ENCODE measurements at places on chromosomes 2 and 18.

DNA sequence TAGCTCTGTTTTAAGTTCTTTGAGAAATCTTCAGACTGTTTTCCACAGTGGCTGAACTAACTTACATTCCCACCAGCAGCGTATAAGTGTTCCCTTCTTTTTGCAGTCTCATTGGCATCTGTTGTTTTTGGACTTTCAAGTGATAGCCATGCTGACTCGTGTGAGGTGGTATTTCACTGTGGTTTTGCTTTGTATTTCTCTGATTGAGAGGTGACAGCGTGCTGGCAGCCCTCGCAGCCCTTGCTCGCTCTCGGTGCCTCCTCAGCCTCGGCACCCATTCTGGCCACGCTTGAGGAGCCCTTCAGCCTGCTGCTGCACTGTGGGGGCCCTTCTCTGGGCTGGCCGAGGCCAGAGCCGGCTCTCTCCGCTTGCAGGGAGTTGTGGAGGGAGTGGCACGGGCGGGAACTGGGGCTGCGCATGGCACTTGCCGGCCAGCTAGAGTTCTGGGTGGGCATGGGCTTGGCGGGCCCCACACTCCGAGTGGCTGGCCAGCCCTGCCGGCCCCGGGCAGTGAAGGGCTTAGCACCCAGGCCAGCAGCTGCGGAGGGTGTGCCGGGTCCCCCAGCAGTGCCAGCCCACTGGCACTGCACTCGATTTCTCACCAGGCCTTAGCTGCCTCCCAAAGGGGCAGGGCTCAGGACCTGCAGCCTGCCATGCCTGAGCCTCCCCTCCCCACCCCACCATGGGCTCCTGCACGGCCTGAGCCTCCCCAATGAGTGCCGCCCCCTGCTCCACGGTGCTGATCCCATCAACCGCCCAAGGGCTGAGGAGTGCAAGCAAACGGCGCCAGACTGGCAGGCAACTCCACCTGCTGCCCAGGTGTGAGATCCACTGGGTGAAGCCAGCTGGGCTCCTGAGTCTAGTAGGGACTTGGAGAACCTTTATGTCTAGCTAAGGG is 151.8 kb downstream of the IRS1 start:
- DNase-seq: no peak

- no peak for DNase-seq
Observed at GRCh38 chr2:220785178-220785577, 786.9 kb downstream of the EPHA4 start.

DNA sequence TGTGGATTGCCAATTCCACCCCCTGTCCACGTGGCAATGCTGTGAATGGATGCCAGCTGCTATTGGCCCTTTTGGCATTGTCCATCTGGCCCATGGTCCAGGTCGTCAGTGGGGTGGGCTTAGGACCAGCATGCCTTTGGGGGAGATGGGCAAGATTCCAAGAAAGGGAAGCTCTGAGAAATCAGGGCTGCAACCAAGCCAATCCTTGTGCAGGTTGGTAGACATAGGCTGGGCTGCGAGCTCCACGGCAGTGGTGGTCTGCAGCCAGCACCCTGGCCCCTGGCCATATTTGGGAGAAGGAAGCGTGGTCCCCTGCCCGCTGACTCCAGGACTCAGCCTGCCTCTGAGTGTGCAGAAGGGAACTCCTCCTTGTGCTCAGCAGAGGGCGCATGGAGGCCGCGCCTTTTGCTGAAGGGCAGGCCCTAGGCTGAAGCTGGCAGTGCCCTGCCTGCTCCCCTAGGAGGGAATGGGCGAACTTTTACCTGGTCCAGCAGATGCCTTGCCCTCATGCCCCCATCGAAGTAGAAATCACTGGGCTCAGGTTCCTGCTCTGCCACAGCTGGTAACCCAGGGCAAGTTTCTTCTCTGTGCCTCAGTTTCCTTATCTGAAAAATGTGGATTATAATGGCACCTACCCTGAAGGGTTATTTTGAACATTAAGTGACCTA is 5.4 kb downstream of the SPR start:
- DNase-seq: peak; percentile 79

DNA sequence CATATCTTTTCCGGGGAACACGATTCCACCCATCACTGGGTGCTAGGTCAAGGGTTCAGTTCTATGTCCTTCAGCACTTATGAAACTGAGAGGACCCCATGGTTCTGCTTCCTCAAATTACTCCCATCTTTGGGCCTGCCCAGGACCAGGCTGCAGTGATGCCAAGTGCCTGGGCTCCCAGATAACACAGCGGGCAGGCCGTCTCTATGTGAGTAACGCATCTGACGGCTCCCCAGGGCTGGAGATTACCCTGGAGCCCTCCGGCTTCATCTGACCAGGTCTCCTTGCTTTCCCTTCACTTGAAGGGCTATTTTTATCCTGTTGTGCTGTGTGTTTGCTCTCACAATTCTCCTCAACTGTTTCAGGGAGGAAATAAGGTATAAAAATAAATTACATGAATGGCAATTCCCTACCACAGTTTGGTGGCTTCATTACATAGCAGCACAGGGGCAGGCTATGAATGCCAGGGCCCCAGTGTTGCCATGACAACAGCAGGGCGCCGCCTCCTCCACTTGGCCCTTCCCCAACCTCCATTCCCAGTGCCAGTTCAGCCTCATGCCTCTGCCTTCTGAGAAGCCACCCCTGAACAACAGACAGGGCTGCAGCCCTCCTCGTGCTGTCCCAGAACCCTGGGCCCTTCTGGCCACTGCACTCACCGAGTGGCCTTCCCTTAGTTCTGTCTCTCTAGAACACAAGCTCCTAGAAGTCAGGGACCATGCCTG is 25.4 kb upstream of the TMEM131 start:
- no peak for DNase-seq

- DNase-seq: no peak
Observed at GRCh38 chr2:112343827-112344585, 68.6 kb downstream of the ZC3H6 start.

- DNase-seq: no peak
Observed at GRCh38 chr2:73594251-73594650, 48.0 kb downstream of the NAT8 start.

- no peak for DNase-seq
Observed at GRCh38 chr2:107627926-107628325, 198.8 kb upstream of the RGPD4 start.

GRCh38 chr18:808086-808485 is 4.0 kb downstream of the YES1 start:
- no peak for DNase-seq

DNA sequence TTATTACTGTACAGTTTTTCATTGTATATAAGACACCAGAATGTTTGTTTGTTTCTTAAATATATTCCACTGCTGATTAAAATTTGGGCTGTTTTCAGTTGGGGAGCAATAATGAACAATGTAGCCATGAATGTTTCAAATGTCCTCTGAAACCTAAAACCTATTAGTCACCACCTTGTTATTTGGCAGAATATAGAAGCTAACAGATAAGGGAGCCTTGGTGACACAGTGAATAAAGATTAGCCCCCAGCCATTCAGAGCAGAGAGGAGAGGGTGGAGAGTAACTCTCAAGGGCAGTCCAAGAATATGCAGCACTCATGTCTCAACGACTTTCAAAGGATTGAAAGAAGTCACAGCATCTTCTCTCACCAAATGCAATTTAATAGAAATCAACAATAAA is 43.1 kb upstream of the ATP8B1 start:
- no peak for DNase-seq

- no peak for DNase-seq
Observed at GRCh38 chr2:39203382-39203781, 40.4 kb downstream of the CDKL4 start.

DNA sequence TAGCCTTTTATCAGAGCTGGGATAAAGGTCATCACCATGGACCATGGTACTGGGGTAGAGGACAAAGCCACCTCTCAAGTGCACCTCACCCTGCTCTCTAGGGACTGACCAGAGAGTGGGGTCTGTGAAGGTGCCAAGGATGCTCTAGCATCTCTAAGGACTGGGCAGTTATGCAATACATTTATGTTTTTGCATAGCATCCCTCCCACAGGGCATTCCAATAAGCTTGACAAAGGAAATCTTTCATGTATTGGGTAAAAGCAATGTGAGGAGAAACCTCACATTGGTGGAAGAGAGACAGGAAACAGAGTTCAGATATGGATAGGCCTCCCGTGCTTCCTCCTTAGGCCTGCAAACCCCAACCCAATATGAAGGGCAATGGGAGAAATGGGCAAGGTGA is 31.6 kb downstream of the STK39 start:
- DNase-seq: no peak

GRCh38 chr2:56749152-56749752 is 565.5 kb downstream of the CCDC85A start:
- DNase-seq: no peak

- DNase-seq: no peak
Observed at GRCh38 chr2:38465789-38466127, 88.7 kb upstream of the ATL2 start.

GRCh38 chr2:17122887-17123501 is 395.2 kb downstream of the RAD51AP2 start:
- DNase-seq: no peak

DNA sequence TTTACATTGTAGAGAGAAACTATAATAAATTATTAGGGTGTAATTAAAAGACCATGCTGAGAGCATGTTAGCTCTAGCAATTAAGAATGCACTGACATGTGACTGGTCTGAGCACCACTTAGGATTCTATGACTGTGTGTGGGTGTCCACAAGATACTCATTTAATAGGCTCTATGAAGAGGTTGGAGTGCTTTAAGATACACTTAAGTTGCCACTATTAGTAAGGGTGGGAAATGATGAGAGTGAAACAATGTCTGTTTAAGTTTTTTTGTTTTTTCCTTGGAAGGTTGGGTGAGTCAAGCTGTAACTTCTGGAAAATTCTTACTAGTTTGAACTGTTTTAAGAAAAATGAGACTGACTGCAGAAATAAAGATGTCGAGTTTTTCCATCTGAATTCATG is 1.8 kb upstream of the FAP start:
- no peak for DNase-seq

DNA sequence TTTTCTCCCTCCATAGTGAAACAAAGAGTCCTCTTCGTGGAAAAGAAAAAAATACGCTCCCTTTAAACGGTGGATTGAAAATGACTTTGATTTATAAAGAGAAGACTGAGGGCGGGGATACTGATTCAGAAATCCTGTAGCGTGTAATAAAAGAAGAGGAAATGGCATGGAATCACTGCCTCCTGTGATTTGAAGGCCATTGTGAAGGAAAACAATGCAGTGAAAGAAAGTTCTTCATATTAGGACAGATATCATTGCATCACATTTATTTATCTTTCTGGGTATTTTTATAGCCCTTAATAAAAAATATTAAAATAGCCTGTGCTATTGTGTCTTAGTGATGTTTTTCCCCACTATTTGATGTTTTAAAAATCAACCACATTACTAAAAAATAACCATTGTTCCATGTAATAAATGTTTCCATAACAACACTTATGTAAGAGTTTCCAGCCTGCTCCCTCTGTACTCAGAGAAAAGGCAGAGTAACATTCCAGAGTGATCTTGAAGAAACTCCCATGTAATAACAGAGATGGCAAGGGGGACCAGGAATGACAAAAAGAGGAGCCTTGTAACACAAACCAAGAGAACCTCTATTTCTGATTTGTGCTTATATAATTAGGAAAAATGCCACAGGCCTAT is 8.0 kb downstream of the MRPL33 start:
- no peak for DNase-seq

GRCh38 chr2:12543978-12544558 is 172.7 kb upstream of the TRIB2 start:
- DNase-seq: no peak

GRCh38 chr2:200212862-200213425 is 93.5 kb upstream of the SPATS2L start:
- no peak for DNase-seq

DNA sequence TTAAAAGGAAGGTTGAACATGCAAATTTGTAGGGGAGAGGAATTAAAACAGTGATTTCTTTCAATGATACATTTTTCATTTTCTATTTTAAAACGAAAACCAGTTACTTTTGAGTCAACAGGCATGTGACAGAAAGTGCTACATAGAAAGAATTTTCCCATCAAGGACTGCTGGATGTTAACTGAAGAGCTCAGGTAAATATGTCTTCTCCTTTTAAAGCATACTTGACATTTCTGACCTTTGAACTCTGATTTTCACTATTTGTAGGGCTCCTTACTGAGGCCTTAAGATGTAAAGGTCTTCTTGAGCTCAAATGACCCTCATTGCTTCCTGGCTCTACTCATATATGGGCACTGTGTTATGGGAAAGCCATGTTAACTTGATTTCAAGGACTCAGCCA is 32.4 kb downstream of the FIGN start:
- DNase-seq: no peak
